ENCODE measurements at places on chromosomes 7 and 10. TPM values are rescaled to one million over a fixed set of nuclear protein-coding genes. Genes with fewer than 3 reads are reported as not detected.

The CACNA2D1 gene
- 18.2 TPM for total RNA-seq

DNA sequence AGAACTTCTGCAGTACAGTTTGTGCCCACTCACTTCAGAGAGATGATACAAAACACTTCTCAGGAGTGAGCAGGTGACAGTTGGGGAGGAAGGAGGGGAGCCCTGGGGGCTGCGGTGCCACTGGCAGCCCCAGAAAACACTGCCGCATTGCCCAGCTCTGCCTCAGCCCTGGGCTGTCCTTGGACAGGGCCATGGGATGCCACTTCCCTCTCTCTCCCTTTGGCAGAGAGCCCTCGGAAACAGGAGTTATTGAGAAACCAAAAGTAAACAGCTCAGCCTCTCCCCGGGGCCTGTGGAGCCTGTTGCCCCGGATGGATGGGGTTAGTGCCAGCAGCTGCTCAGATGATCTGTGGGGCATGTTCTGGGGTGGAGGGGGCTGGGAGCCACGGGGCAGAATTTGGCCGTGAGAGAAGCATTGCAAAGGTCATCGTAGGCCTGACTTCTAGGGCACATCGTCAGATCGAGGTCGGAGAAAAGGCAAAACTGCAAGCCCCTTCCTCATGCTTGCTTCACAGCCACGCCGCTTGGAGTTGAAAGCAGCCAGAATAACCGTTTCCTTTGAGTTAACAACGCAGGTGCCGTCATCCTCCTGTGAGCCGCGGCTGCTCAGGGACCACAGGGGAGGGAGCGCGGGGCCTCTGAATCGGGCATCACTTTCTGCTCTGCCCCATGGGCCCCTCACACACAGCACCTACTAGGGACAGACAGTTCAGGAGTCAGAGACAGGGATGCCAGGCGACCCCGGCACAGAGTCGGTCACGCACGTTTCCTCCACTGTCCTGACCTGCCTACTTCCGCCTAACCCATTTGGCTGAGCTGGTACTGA is 256.4 kb downstream of the CAMK1D start:
- DNase-seq, result peak; percentile 68

GRCh38 chr7:149171892-149172533 is 23.3 kb upstream of the ZNF282 start:
- DNase-seq, result no peak

- DNase-seq, result no peak
Measured at GRCh38 chr7:56538541-56539429, 422.6 kb upstream of the NUPR2 start.

The EN2 gene
- 0.87 TPM for total RNA-seq

The PNLIPRP3 gene
- total RNA-seq, result not detected

The DNAH11 gene
- 44.3 TPM for total RNA-seq

DNA sequence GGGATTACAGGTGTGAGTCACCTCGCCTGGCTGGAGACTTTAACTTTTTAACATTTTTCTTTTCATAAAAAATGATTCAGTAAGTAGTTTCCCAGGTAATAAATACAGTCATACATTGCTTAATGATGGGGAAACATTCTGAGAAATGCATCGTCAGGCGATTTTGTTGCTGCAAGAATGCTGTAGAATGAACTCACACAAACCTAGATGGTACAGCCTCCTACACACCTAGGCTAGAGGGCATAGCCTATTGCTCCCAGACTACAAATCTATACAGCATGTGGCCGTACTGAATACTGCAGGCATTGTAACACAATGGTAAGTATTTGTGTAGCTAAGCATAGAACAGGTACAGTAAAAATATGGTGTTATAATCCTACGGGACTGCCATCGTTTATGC is 108.5 kb upstream of the SFMBT2 start:
- DNase-seq, result no peak

DNA sequence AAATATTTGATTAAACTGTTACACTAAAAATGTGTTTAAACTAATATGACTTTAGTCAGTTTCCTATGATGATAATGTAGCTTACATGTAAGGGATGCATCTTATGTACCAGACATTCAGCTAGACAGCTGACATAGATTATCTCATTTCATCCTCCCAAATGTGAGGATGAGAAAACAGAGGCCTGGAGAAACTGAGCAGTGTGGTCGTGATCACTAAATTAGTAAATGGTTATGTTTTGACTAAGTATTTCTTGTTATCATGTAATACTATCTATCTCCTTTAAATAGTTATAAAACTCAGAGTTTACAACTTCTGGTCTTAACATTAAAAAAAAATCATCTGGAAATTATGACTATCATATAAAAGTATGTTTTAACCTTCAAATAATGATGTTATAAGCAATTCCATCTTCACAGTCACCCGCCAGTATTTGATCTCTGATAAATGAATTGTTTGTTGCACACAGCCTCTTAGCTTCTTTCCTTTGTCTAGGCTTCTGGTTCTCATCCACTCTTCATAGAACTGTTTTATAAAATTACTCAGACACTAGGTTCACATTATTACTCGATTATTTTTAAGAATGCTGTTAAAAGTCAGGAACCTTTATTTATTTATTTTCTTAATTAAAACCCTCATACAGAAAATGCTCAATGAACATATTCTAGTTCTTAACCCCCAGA is 33.6 kb upstream of the HDAC9 start:
- no peak for DNase-seq

- no peak for DNase-seq
Measured at GRCh38 chr7:99123571-99124033, 20.3 kb downstream of the SMURF1 start.

GRCh38 chr7:133478591-133479135 is 225.8 kb downstream of the EXOC4 start:
- no peak for DNase-seq

GRCh38 chr7:115340828-115341227 is 418.9 kb downstream of the MDFIC start:
- no peak for DNase-seq

DNA sequence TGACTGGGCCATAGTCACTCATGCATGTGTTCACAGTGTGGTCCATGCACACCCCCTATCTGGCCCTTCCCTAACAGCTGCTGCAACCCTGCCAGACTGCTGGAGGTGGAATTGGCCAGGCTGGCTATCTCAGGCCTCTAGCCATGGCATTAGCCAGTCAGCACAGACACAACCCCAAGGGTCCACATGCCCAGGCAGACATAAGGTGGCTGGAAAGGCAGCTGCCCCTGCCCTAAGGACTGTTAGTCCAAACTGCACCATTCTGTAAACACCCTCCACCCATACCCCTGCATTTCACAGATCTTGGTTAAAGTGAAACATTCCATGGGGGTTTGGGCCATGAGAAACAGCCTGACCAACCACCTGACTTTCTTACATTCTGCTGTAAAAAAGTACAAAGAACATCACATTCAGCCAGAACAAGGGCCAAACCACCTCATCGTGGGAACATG is 137.4 kb upstream of the KCNMA1 start:
- no peak for DNase-seq

DNA sequence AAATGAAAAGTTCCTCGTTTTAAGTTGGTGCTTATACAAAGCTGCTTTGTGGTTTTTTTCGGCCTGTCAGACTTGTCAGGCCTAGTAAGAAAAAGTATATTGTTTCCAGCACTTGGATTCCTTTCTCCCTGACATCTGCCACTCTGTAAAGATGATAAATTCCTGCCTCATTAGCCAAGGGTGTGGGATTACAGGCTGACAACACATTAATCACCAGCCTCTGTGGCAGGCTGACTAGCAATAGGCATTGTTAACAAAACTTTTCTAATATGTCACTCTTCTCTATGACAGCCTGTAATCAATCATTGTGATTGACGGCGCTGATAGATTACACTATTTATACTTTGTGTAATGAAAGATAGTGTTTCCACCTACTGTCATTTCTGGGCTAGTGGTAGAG is 682.5 kb downstream of the LRMDA start:
- no peak for DNase-seq

The KCNIP2 gene
- total RNA-seq, result 2.5 TPM

DNA sequence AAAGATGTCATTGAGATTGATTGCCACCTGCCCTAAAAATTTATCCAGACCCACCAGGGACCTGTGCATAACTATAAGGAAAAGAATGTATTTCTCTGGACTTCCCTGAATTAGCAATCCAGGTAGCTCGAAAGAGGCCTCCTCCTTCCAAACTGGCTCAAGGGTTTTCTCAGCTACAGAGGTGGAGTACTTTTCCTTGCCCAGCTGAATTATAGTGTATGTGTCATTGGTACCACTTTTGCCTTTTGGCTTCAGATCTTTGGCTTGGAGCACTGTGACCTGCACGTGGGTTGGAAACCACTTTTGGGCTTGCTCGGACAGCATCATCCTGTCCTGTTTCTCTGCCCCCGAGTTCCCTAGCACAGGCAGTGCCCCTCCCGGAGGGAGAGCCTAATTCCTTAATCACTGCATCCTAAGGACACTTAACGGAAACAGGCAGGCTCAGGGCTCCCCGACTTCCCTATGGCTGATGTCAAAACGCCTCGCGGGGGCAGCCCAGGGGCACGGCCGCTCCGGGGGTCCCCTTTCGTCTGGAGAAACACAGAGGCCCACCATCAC is 825 bp downstream of the RAB11FIP2 start:
- no peak for DNase-seq

DNA sequence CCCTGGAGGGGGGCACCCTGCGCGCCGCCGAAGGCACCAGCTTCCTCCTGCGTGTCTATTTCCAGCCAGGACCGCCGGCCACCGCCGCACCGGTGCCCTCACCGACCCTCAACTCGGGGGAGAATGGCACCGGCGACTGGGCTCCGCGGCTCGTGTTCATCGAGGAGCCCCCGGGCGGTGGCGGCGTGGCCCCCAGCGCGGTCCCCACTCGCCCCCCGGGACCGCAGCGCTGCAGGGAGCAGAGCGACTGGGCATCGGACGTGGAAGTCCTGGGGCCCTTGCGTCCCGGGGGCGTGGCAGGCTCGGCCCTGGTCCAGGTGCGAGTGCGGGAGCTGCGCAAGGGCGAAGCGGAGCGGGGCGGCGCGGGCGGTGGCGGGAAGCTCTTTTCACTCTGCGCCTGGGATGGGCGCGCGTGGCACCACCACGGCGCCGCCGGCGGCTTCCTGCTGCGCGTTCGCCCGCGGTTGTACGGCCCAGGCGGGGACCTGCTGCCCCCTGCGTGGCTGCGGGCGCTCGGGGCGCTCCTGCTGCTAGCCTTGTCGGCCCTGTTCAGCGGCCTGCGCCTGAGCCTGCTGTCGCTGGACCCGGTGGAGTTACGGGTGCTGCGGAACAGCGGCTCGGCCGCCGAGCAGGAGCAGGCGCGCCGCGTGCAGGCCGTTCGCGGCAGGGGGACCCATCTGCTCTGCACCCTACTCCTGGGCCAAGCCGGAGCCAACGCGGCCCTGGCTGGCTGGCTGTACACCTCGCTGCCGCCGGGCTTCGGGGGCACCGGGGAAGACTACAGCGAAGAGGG is 594 bp downstream of the CNNM1 start:
- no peak for DNase-seq

- DNase-seq, result no peak
Measured at GRCh38 chr10:97531401-97531986, 32.8 kb downstream of the UBTD1 start.

GRCh38 chr10:119542988-119543813 is 682 bp upstream of the RGS10 start:
- DNase-seq, result peak; percentile 57

- no peak for DNase-seq
Measured at GRCh38 chr7:12493863-12494686, 76.4 kb upstream of the SCIN start.

- peak; percentile 38 for DNase-seq
Measured at GRCh38 chr10:43202224-43202656, 64.0 kb downstream of the CSGALNACT2 start.

- no peak for DNase-seq
Measured at GRCh38 chr10:42992156-42992956, 84.5 kb upstream of the RET start.

DNA sequence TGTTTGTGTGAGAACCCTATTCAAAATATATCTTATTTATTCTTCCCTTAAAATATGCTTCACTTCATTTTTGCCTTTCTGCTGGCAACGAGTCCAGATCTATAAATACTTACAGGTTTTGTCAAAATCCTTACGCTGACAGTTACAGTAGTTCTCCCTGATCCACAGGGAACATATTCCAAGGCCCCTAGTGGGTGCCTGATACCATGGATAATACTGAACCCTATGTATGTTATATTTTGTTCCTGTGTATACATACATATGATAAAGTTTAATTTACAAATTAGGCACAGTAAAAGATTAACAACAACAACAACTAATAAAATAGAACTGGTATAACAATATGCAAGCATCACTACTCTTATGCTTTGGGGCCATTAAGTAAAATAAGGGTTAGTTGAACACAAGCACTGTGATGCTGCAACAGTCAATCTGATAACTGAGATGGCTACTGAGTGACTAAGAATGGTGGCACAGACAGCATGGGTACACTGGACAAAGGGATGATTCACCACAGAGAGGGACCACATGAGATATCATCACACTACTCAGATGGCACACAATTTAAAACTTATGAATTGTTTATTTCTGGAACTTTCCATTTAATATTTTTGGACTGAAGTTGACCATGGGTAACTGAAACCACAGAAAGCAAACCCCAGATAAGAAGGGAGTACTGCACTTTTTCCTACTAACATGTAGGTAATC is 29.4 kb upstream of the PCGF5 start:
- DNase-seq, result no peak

DNA sequence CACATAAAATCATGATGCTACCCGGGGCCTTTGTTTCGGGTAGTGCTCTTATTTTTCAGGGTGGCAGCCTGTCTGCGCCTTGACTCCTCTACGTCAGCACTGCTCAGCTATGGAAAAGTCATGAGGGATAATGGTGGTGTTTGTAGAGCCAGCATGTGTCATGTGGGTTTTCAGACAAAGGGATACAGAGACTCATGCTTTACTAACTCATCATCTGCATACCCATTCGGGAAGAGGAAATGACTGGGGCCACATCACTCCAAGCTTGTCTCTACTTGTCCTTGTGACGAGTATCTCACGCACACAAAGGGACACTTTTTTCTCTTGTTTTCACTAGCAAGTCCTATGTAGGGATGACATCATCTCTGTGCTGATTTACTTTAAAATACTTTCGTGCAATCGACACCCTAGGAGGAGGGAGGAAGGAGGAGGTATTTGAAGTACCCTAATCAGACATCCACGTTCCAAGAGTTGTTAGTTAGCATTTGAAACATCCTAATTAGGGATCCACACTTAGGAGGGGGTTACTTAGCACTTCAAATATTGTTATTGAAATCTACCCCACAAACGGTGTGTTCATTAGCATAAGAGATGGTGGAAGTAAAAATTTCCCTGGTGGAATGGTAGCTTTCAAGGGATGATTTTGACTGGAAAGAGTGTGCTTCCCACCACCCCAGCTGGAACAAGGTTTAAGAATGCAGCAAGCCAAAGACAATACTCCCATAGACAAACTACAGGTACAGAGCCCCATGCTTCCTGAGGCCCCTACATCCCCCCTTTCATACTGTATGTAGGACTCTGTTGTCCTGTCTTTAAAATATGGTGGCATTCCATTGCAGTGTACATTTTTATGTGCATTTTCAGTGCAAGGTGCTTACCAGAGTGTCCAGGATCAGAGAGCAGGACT is 52.0 kb downstream of the THNSL1 start:
- DNase-seq, result no peak

The DOCK4 gene
- 32.7 TPM for total RNA-seq

Measured in ovary (tissue), 10 donors.